ENCODE measurements at places on chromosomes 7 and 10. TPM values are rescaled to one million over a fixed set of nuclear protein-coding genes. Genes with fewer than 3 reads are reported as not detected.

The OLAH gene
- 0.16 TPM for polyA plus RNA-seq

The RAMP3 gene
- polyA plus RNA-seq = 58.4 TPM

GRCh38 chr10:73639286-73639685 is 2.0 kb downstream of the MYOZ1 start:
- DNase-seq = no peak

DNA sequence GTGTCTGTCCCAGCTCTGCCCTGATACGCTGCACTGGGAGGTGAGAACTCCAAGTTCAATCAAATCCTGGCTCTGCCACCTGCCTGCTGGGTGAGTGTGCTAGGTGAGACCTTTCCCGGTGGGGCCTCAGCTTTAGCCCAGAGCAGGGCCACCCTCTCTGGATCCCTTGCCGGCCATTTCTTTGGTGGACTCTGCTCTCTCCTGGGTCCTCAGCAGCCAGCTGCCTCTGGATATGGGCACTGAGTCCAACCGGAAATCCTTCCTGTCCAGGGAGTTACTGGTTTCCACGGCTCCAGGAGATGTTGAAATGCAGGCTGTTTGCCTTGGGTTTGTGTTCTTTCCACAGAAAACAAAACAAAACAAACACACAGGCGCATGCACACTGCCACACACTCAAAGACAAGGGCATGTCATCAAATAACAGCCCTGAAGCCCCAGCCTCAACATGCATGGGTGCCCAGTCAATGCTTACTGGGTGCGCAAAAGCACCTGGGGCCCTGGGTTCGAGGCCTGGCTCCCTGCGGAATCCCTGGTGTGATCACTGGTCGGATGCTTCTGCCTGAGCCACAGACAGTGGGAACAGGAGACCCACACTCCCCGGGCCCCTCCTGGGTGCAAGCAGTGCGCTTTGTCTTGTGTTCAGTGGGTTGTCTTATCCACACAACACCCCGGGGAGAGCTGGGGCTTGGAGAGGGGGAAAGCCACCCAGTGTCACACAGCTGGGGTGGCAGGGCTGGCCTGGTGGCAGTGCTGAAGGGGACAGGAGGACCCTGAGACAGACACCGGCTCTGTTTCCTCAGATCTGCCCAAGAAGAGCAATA is 33.1 kb downstream of the PPIF start:
- peak; percentile 83 for DNase-seq

DNA sequence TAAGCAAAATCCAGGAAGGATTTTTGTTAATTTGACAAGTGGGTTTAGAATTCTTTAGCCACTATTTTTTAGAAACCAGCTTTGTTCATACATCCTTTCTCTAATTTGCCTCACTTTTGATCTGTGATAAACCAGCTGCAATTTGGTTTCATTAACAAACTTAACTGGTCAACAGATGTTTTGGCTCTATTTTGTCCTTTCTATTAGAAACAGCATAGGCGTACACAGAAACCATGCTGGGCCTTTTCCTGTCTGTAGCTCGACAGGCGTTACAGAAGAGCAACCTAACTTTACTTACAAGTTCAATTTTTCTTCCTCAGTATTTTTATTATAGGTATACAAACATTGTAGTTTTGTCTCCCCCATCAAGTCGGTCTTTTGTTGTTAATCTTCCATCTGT is 28.2 kb downstream of the KAT6B start:
- DNase-seq = no peak

DNA sequence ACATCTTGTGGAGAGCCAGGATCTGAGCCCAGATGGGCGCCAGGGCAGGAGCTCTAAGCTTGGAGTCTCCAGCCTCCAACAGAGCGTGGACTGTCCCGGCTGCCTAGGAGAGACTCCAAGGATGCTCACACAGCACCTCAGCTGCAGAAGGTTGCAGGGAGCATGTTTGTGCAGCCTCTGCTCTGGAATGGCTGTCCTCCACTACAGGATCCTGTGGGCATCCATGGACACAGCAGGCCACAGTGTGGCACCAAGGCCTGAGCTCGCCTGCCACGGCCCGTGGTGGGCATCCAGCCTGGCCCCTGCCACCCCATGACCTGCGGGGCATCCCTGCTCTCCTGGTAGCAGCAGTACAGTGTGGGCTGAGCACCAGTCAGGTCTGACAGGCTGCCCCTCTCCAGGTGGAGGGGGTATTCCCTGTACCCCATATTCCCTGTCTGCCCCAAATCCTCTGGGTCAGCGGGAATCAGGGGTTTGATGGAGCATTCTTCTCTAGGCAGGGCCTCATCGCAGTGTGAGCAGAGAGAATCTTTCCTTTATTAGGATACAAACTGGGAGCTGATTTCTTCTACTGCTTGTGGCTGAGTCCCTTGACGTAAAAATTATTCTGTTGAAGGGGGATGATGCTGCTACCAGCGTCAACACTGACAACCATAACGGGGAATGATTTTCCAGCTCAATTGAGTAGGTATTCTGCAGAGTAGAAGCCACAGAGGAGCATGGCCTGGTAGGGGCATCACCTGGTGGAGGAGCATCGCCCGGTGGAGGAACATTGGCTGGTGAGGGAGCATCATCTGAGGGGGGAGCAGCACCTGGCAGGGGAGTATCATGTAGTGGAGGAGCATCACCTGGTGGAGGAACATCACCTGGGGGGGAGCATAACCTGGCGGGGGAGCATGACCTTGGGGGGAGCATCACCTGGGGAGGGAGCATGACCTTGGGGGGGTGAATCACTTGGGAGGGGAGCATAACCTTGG is 60.6 kb downstream of the GLRX3 start:
- DNase-seq = no peak

DNA sequence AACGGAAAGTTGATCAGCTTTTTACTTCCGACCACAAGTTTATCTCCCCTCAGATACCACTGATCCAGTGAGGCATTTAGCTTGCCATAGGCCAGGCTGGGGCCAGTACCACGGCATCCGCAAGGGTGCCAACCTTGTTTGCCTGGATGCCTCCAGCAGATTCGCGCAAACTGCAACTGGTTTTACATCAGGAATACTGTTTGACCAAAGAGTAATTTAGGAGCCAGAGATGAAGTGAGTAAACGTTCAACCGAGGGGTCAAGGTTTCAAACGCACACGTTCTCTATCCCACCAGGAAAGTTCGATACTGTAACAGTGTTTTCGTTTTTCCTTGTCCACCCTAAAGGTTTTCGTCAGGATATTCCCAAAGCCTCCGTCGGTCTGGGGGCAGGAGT is 266 bp upstream of the MDFIC start:
- no peak for DNase-seq

- DNase-seq = no peak
Observed at GRCh38 chr10:119396709-119397071, 145.8 kb downstream of the RGS10 start.

DNA sequence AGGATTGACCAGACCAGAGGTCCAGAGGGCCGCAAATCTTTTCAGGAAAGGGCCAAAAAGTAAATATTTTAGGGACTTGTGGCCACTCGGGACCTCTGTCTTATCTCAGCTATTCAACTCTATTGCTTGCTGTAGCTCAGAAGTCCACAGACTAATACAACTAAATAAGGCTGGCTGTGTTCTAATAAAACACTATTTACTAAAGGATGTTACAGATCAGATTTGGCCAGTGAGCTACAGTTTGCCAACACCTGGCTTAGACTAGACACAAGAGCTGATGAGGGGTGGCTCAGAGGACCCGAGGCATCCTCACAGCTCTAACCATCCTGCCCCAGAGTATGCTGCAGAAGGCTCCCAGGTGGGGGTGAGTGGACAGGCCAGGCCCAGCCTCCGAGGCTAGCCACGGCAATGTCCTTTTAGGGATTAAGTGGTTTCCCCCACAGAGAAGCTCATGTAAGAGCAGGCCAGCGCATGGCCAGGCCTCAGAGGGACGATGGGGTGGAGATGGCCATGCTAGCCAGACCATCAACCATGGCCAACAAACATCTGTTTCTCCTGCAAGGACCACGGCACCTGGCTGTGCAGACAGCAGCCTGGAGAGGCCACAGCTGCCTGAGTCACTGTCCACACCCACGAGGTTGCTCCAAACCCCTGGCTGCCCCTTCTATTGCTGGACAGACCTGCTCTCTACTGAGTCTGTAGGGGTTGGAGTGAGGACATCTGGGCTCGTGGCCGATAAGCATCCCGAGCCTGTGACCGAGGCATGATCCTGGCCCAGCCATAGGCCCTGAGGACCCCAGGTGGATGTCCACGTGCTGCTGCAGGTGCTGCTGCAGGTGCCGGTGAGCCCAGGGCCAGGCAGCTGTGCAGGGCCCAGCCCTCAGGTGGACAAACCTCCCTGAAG is 76.5 kb downstream of the AFAP1L2 start:
- DNase-seq = no peak
